Erythroblast (primary cell): ENCODE measurements at places on chromosomes 12 and 14.

DNA sequence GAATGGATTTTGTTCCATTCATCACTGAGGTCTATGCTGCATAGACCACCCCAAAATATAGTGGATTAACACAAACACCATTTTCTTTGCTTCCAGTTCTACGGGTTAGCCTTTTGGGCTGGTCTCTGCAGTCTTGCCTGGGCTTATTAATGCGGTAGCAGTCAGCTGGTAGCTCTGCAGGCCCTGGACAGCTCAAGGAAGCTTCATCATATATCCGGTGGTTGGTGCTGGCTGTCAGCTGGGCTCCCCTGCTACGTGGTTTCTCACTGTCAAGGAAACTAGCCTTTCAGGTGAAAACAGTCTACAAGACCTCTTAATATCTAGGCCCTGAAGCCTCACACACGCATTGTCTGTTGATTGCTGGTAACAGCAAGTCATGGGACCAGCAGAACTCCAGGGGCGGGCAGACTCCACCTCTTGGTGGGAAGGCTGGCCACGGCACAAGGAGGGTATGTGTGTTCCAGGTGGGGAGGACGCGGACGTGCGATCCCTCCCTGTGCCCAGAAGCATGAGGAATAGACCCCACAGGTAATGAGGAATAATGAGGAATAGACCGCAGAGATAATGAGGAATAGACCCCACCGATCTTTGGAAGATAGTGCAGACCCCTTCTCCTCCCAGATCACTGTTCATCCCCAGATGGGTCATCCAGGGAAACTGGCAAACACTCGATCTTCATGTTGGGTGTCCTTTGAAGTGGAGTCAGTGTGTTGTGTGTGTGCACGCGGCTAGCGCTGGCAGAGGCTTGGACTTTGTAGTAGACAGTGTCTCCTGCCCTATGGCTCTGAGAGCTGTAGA, 13.3 kb downstream of the TSPAN9 start:
- DNase-seq: no peak

GRCh38 chr14:100955201-100955600, 51.7 kb upstream of the RTL1 start:
- no peak for DNase-seq

- DNase-seq: peak; percentile 20
These were observed 12.1 kb downstream of the CRADD start for GRCh38 chr12:93689076-93689834.

DNA sequence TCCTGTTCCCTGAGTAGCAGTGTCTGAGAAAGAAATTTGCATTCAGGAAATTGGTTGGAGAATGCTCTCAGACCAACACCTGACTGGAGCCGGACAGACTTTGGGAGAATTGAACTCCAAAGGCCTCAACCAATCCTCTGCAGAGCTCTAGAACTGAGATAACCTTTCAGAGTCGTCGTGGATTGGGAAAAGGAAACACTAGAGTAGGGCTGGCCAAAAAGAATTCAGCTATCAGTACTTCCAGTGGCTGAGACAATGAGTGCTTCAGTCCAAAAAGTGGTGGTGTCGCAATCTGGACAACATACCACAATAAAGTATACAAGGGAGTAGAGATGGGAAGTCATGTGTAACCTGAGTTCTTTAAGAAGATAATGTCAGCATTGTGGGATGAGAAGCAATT, 377.1 kb downstream of the SLC16A7 start:
- no peak for DNase-seq

GRCh38 chr14:59707778-59708561, 131.4 kb upstream of the CCDC175 start:
- no peak for DNase-seq

- no peak for DNase-seq
These were observed 34.3 kb downstream of the SERPINA3 start for GRCh38 chr14:94646481-94646880.

DNA sequence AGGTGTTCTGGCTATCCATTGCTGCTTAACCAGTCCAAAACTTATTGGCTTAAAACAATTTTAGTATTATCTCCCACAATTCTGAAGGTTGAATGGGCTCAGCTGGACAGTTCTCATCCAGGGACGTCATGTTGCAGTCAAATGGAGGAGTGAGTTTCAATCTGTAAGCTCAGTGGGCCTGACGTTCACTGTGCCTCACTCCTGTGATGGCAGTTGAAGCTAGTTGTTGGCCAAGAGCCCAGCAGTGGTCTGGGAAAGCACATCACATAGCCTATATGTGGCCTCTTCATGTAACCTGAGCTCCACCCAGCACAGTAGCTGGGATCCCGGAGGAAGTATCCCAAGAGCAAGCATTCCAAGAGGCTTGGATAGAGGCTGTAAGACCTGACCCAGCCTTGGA, 40.6 kb upstream of the CDKN3 start:
- no peak for DNase-seq

DNA sequence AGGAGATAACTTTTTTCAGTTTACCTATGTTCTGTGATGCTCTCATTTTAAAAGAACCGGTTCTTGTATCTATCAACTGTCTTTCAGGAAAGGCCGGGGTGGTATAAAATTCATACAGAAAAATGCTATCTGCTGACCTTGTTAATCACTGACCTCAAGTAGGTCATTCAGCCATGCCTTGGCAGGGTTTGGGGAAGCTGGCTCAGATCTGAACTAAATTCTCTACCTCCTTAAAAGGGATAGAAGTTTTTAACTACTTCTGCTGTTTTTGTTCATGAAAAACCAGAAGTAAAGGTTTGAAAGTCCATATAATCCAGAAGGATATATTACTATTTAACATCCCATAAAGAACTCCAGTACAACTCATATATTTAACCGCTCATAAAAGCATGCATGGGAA, 10.1 kb downstream of the MYRFL start:
- DNase-seq: no peak

DNA sequence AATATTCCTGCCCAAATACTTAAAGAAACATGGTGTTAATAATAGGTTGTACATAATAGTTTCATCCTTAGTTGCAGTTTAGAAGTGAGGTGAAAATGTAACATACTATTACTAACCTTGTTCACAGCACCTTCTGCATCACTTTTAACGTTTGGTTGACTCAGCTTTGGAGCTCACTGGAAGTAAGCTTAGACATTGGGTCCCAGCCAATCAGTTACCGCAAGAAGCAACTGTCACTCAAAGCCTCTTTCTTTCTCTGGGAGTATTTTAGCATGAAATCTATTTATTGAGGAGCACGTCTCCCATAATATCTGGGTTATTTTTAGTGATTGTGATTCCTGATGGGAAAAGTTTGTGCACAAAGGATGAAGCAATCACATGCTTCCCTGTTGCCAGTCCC, 472.6 kb downstream of the SNAPC1 start:
- no peak for DNase-seq

DNA sequence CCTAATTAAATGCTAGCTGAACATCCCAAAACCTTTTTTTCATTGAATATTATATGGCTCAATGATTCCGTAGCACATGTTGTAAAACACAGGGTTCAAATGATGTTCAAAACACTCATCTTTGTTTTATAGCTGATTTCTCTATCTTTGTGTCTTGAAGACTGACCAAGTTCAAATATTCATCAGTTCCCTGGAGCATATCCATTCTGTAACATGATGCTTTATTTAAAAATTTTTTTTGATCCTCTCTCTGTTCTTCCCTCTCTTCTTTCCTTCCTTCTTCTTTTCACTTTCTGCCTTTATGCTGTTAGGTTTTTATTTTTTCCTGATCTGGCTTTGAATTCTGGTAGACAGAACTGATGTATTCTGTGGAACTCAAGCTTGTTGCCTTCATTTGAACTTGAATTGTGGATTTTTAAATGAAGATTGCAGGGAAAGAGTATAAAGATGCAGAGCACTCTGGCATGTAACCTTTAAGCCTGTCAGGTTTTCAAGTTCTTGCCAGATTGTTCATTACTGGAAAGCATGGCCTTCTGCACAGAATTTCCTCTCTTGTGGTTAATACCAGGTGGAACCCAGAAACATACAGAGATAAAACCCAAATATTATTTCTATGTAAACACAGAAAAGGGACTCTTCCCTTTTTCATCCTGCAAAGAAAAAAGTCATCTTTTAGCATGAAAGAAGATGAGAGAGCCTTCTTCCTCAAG, 39.5 kb downstream of the PROX2 start:
- DNase-seq: no peak
